ENCODE measurements at places on chromosomes 5 and 9.

DNA sequence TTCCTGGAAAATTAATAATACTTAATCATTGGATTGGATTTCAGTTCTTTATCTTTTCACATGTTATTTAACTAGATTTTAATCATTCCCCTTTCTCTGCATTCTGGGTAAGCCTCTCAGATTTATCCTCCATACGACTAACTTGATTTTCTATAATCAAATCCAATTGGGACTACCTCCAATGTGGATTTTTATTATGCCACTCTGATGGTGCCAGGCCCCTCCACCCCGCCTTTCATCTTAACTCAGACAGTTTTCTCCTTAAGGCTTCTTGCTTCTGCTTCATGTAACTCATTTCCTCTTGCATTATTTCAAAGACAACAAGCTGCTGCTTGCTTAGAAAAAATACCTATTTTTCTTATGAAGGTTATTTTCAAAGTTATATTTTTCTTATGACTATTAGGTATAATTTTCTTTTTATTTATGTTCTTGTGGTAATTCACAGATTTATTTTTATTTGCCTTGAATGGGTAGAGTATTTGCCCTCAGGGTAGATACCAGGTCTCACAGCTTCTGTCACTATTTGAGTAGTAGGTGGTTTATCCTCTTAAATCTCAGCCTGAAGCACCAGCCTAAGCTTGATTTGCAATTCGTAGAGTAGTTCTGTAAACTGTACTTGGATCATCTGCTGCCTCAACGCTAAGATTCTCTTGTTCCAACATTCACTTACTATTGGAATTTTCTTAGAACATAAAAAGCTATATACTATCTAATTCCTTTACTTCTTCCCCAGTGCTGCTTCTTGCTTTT, 659.0 kb upstream of the ARRDC3 start:
- DNase-seq, result no peak

DNA sequence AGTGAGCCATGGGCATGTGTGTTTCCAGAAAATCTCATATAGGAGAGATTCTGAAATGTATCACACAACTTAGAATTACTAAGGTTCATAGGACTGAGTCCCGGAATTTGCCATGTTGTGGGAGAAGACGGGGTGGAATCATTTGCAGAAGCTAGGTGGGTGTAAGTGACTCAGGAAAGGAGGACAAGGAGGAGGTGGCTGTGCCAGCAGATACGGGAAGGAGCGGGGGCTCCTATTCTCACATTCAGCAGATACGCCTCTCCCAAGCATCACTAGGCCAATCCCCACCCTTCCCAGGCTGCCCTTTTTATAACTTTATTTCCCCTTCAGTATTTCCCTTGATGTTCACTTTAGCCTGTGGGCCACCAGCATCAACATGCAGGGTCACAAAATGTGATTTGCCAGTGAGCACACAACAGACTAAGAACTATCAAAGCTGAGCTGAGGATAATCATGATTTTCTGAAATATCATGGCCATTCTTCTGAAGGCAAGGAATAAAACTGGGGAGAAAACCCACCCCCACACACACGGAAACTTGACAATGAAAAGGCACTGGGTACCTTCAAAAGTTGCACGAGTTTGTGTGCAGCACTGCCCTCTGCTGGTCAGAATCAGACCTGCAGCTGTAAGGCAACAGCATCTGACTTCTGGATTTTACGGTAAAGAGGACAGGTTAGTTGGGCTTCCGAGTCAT, 133.2 kb downstream of the MTX3 start:
- DNase-seq, result peak; percentile 74

GRCh38 chr9:34400275-34400674, 23.6 kb upstream of the MYORG start:
- no peak for DNase-seq

GRCh38 chr9:26940779-26941178, 6.3 kb downstream of the PLAA start:
- DNase-seq, result no peak

DNA sequence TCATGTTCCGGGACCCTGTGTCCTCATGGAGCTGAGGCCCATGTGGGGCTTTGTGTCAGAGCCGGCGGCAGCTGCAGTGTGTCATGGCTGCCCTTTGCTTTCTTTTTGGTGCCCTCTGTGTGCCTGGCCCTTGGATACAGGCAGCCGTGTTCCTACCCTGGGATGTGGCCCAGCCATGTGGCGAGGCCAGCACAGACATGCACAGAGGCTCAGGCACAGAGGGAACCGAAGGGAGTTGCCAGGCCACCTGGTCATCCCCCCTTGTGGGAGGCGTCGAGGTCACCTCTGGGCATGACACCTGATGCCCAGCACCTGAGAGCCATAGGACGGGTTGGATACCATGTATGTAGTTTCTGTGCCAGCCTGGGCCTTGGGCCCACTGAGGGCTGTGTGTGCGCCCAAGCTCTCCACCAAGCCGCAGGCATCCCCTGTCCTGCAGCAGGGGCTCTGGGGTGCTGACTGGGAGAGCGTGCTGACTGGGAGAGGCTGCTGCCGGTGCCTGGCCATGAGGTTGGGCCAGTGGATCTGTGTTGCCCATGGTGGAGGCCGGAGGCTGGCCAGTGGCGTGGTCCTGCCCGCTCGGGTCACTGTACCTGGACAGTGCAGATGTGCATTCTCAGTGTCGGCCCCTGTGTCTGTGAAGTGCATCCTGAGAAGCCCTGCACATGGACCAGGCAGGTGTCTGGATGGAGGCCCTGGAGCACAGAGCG, 4.8 kb downstream of the NKD2 start:
- no peak for DNase-seq

DNA sequence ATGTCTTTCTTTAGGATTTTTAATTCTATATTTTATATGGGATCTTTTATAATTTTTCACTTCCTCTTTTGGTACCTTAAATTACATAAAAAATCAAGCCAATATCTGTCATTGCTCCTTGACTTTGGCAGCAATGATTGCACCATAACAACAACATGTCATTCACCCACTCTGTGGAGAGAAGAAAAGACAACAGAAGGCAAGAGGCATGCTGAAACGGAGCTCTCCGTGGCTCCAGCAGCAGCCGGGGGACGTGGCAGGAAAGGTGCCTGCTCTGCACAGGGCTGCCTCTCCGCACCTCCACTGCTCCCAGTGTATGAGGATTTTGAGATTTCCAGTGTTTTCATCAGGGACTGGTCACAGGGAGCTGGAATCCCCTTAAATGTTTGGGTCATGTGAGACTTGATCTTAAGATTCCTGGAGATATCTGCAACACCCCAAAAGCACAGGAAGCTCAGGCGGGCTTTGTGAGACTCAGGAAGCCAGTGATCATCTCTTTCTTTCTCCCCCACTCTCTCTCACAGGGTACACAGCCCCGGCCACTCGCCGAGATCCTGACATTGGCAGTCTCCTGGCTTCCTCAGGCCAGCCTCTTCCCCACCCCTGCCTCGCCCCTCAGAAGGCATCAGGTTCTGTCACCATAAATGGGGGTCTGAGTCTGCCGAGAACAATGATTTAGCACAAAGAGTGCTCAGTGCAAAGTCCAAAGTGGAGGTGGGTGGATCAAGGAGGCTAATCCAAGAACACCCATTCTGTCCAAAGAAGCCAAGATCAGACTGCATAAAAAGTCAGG, 74.6 kb downstream of the ACTL7B start:
- no peak for DNase-seq

- DNase-seq, result no peak
Measured at GRCh38 chr9:107635803-107636174, 146.2 kb upstream of the KLF4 start.

GRCh38 chr5:111472579-111472978, 39.8 kb downstream of the STARD4 start:
- DNase-seq, result peak; percentile 44

Measured in hematopoietic multipotent progenitor cell treated with erythropoietin and hydrocortisone succinate and interleukin-3 and kit ligand, for 15 days (in vitro differentiated cells).